Right atrium auricular region (tissue), 2 donors: ENCODE measurements at places on chromosomes 6 and 20. TPM values are rescaled to one million over a fixed set of nuclear protein-coding genes. Genes with fewer than 3 reads are reported as not detected.
A peak's percentile ranks its signal among the peaks of the same experiment; 100 is the strongest.

GRCh38 chr20:56163806-56164205 is 84.7 kb upstream of the MC3R start:
- no peak for DNase-seq

DNA sequence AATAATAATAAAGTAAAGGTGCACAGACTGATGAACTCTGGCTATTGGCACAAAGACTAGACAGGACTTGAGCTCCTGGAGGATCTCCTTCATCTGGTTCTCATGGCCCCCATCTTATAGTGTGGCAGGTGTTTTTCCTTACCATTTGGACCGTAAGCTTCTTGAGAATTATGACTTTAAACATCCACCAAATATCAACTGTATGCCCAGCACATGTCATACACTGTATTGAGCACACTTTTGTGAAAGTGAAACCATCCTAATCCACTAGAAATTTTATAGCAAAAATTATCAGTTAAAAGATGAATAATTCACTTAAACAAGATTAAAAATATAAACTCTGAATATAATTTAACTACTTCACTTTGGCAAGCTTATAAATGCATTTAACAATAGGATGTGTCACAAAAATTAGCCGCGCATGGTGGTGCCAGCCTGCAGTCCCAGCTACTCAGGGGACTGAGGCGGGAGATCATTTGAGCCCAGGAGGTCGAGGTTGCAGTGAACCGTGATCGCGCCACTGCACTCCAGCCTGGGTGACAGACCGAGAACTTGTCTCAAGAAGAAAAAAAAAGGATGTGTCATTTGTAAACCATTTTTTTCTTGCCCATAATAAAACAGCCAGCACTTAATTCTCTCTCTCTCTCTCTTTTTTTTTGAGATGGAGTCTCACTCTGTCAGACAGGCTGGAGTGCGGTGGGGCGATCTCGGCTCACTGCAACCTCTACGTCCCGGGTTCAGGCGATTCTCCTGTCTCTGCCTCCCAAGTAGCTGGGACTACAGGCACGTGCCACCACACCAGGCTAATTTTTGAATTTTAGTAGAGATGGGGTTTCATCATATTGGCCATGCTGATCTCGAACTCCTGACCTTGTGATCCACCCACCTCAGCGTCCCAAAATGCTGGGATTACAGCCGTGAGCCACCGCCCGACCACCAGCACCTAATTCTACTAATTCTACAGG is 9.1 kb downstream of the HIVEP2 start:
- no peak for DNase-seq

DNA sequence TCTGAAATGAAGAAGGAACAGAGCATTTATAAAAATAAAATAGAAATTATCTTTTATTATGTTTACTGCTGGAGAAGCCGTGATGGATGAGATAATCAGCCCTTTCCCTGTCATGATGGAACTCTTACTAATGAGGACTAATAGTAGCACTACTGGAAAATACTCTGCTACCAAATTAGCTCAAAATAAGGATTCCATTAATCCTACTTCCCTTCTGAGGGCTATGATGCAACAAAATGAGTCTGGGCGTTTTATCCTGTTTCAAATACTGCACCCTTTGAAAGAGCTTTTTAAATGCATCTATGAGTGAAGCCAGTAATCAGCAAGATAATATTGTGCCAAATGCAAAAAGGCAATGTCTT is 59.3 kb upstream of the CARMIL1 start:
- DNase-seq: no peak

GRCh38 chr20:50304923-50305635 is 114.4 kb downstream of the CEBPB start:
- peak; percentile 97 for DNase-seq

DNA sequence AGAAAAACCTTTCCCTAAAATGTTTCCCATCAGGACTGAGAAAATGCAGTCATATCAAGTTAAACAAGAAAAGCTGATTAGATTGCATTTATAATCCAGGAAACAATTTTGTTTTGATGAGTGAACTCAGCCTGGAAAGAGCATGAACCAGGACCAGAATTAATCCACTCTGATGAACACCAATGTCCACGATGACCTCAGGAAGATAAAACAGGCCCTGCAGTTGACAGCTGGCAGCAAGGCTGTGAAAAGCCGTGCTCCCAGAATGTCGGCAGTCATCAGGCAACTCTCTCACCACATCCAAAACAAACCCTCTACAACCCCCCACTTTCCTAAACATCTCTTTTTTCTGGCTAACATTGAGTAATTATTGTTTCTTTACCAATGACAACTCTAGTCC is 74.0 kb upstream of the PROKR2 start:
- DNase-seq: no peak

DNA sequence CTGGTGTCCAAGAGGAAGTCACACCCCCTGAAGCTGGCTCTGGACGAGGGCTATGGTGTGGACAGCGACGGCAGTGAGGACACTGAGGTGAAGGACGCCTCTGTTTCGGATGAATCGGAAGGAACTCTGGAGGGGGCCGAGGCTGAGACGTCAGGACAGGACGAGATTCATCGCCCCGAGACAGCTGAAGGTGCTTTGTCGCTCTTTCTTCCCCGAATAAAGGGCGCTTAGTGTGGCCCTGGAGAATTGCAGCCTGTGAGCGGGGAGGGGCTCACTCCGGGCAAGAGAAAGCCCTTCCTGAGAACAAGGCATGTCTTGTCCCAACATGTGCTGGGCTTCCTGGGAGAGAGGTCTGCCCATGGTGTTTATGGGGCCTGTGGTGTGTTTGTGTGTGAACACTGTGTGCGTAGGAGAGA is 41.4 kb downstream of the MYT1 start:
- DNase-seq: no peak

DNA sequence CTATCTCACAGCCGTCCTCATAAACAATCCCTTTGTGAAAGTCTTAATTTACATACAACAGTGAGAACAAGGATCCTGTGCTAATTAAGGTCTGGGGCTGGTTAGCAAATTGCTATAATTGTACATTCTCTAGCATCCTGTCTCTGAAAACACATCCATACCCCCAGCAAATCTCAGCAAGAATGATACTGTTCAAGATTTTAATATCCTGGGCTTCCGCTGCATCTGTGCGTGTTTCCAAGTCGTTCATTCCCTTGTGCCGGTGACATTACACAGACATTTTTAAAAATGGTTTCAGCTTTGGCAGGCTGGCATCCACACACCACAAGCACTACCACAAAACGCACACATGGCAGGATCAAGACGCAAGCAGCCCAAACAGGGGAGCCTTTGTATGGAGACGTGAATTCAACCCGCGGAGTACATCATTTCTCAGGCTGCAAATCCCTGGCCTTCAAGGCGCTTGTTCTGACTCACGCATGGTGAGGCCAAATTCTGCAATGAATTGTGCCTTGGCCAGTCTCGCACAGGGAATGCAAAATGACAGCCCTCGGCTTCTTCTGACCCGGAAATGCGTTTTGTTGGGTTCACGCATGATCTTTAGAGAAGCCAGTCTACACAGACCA is 20.3 kb downstream of the ZMYND8 start:
- peak; percentile 85 for DNase-seq

DNA sequence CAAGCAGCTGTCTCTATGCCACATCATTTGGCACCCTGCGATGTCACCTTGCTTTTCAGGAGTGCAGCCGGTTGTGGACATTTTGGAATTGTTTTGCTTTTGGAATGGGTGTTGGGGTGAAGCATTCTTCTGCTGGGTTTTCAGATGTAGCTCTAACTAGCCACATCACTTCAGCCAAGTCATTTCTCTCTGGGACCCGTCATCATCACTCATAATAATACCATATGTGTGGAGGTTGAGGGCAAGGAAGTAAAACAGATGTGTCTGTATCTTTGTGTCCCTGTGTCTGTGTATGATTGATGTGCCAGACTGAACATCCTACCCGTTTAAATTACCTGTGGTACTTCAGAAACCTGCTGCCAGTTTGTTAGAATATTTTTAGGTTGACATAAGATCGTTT is 49.5 kb upstream of the TULP4 start:
- DNase-seq: no peak

DNA sequence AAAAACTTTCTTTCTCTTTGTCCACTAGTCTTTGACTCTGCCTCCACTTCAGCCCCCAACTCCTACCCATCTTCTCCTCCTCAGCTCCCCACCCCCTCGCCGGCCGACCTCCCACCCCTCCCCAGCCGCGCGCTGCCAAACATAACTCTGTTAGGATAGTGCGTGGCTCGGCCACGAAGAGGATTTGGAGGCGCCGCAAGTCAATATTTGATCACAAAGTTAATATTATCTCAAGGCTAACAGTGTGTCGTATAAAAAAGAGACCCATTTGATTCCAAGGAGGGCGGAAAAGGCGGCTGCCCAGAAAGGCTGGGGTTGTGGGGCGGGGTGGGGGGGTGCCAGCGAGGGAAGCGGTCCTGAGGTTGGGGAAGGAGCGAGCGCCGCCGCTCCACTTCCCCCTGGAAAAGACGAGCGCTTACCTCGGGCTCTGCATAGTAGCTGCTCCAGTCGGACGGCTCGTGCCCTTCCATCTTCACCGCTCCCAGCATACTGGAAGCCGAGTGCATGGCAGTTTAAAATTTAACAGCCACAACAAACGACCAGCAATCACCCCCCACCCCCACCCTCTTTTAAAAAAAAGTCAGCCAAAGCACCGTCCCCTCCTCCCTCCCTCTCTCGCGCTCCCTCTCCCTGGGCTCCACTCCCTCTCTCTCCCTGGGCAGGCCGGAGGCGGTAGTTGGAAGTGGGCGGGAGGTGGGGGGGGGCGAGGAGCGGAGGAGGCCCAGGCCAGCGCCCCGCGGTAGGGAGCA is 425 bp downstream of the FOXA2 start:
- no peak for DNase-seq

DNA sequence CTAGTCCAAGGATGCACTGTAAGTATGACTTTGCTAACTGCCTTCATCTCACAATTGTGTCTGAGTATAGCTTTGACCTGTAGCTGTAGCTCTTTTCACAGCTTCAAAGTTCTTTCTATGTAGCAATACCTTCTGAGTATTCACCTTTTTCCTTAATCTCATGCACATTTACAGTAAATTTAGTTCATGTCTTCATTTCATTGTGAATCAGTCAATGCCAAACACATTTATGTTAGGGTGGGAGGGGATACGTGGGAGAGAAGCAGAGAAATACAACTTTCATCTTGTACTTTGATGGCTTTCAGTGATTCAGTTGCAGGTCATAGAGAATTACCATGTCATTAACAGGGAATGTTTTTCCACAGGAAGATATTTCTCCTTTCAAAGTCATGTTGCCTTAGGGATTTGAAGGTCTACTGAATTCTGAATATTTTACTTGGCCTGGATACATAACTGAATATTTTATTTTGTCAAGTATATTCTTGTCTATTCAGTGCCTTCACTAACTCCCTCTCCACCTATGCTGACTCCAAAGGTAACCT is 119.2 kb downstream of the TINAG start:
- DNase-seq: no peak

DNA sequence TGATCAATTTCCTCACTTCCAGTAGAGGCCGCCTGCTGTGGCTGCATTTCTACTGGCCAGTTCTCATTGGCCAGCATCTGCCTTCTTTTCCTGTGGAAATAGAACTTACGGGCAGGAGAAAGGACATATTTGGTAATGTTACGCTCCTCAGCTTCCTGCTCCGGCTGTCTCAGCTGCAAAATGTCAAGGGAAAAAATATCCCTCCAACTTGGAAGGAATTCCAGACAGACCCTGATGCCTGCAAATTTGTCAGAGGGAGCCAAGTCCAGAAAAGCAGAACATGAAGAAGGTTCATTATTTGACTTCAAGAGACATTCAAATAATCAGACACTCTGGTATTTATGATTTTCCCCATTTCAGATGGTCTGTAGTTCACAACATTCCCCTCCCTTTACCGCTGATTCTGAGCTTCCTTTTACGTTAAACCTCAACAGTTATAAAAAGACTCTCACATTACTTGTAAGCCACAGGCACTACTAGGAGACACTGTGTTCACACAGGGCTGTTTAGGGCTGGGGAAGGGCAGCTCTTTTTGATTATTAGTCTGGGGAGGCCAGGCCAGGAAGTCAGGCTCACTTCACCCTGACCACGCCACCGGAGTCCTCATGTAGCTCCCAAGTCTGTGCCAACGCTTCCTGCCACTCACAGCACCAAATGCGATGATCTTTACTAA is 179.6 kb upstream of the CCN2 start:
- peak; percentile 73 for DNase-seq

DNA sequence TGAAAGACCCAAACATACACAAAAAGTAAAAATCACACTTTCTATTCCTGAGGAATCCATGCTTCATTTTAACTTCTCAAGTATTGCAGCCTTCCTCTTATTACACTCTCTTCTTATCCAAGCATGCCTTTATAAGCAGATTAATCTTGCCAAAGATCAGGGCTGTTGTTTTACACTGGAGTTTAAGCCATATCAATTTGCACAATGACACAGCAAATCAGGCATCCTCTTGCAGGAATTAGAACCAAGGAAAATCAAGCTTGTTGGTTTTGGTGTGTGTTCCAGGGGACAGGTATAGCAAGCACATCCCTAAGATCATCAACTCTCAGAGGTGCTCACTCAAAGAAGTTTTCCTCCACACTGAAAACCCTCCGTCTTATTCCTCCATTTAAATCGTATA is 69.5 kb downstream of the CYP39A1 start:
- DNase-seq: no peak

DNA sequence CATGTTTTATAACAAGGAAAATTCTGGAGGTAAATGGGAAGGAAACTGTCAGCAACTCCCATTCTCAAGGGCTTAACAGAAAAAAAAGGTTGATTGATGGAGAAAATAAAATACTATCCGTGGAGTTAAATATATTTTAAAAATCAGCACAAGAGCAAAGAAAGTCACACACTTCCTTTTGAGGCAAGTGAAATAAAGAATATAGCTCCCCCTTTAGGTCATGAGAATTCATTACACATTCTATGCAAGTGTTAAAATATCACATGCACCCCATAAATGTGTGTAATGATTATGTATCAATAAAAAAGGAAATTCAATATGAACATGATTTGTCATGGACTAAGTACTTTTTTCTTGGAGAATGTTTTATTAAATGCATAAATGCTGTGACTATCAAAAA is 349.2 kb downstream of the TPBG start:
- DNase-seq: no peak

DNA sequence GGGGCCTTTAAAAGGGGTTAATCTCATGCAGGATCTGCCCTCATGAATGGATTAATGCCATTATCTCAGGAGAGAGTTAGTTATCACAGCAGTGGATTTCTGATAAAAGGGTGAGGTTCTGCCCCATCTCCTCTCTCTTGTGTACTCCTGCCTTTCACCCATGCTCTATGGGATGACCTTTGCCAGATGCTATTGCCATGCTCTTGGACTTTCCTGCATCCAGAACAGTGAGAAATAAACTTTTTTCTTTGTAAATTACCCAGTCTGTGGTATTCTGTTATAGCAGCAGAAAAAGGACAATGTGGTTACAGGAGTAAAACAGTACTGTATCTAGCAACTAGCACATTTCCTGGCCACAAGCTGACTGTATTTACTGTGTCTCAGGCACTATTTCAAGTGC is 58.0 kb upstream of the CCN2 start:
- no peak for DNase-seq

GRCh38 chr6:72621291-72622093 is at the start of gene KCNQ5:
TSS of gene KCNQ5 (plus strand) at chr6:72622064.
- DNase-seq: no peak

Gene MYCT1
- total RNA-seq: 15.0 TPM

Gene CLPSL1
- total RNA-seq: not detected

Gene DNAH8
- 0.04 TPM for total RNA-seq

Gene CLVS2
- total RNA-seq: not detected

Gene ECT2L
- 3.5 TPM for total RNA-seq

Gene TDRD6
- total RNA-seq: 0.37 TPM

Gene CPNE5
- 36.7 TPM for total RNA-seq

Gene RAET1L
- total RNA-seq: not detected
